Tibial nerve (tissue), 4 donors: ENCODE measurements at places on chromosomes 6 and 20. TPM values are rescaled to one million over a fixed set of nuclear protein-coding genes. Genes with fewer than 3 reads are reported as not detected.

Gene PGC
- total RNA-seq, result not detected

Gene AKAP12
- total RNA-seq, result 220 TPM

GRCh38 chr20:57659517-57660180, 39.4 kb upstream of the ZBP1 start:
- H3K4me1 ChIP-seq, result peaks cover 15% of the 10 kb centered on the region
- H3K4me3 ChIP-seq, result no peak overlapping the region
- H3K27me3 ChIP-seq, result no peaks in the 10 kb centered on the region
- peak; percentile 4 for DNase-seq
- no peak overlapping the region for H3K27ac ChIP-seq

- H3K27me3 ChIP-seq, result no peaks in the 10 kb centered on the region
- no peaks in the 10 kb centered on the region for H3K4me1 ChIP-seq
- no peak overlapping the region for H3K4me3 ChIP-seq
- no peaks in the 10 kb centered on the region for H3K36me3 ChIP-seq
Observed at GRCh38 chr20:17882834-17883591, 85.6 kb downstream of the SNX5 start.

GRCh38 chr6:156590482-156590881, 186.7 kb upstream of the ARID1B start:
- no peaks in the 10 kb centered on the region for H3K36me3 ChIP-seq
- no peaks in the 10 kb centered on the region for H3K27me3 ChIP-seq
- no peak overlapping the region for H3K27ac ChIP-seq
- no peak overlapping the region for H3K4me3 ChIP-seq
- no peaks in the 10 kb centered on the region for H3K4me1 ChIP-seq

DNA sequence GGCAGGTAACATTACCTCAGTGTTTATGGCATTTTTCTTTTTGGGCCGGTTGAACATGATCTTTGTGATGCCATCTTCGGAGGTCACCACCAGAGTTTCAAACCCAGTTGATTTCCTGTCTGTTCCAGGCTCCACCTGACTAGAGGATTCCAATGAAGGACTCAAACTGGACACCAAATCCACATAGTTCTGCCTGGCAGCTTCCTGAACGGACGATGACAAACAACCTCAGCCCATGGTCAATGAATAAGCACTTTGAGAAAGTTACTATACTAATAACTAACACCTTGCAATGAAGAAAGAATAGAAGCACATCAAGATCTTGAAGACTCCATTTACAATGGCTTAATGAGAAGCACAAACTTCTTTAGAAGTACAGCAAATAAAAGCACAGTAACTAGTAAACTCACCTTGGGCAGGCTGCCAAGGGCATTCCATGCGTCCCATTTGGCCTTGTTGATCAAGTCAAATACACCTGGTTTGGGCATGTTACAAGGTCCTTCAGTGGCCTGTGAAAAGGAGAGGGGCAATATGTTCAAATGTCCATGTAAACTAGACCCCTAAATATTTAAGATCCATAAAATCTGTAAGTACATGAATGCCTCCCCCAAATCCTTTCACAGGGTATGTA, 4.9 kb downstream of the ECI2 start:
- no peak overlapping the region for H3K27ac ChIP-seq
- no peak for DNase-seq
- peaks cover 3% of the 10 kb centered on the region for H3K36me3 ChIP-seq
- H3K4me1 ChIP-seq, result no peaks in the 10 kb centered on the region
- H3K27me3 ChIP-seq, result no peaks in the 10 kb centered on the region
- H3K4me3 ChIP-seq, result no peak overlapping the region

- no peak overlapping the region for H3K4me3 ChIP-seq
- DNase-seq, result no peak
- H3K27me3 ChIP-seq, result no peaks in the 10 kb centered on the region
- H3K4me1 ChIP-seq, result no peaks in the 10 kb centered on the region
- H3K36me3 ChIP-seq, result no peaks in the 10 kb centered on the region
Observed at GRCh38 chr6:24188578-24189080, 62.6 kb downstream of the NRSN1 start.

- no peak overlapping the region for H3K4me3 ChIP-seq
- H3K4me1 ChIP-seq, result no peaks in the 10 kb centered on the region
- H3K27ac ChIP-seq, result no peak overlapping the region
- no peaks in the 10 kb centered on the region for H3K36me3 ChIP-seq
Observed at GRCh38 chr6:109406196-109406595, 23.9 kb upstream of the CD164 start.

DNA sequence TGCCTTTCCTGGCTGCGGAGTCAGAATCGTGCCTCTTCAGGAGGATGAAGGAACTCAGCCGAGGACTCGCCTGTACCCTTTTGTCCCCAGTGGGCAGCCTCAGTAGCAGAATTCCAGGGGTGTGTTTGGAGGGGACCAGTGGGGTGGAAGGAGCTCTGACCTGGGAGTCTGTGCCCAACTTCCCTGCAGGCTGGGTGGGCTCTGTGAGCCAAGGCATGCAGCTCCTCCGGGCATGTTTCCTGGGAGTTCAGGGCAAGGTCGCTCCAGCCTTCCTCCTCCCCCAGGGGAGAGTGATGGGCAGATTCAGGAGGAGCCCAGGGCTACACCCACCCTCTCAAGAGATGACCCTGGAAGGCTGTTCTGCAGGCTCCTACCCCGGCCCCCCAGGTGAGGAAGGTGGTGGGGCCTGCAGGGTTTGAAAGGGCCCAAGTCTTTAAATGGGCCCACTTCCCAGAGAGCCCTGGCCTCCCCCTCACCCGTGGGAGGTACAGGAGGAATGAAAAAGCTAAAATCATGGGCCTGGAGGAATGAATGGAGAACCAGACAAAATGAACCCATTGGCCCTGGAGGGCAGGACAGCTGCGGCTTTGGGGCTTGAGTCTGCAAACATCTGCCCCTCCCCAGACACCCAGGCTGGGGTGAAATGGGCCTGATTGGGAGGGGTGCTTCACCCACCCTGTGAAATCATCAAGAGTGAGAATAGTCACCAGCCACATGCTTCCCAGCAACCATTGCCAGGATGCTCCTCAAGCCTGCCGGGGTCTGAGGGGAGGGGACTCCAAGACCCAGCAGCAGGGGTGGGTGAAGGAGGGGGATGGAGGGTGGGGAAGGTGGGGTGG, 77.6 kb upstream of the PMEPA1 start:
- no peaks in the 10 kb centered on the region for H3K27me3 ChIP-seq
- no peaks in the 10 kb centered on the region for H3K4me1 ChIP-seq
- H3K27ac ChIP-seq, result no peak overlapping the region
